ENCODE measurements at places on chromosomes 6 and 20.

DNA sequence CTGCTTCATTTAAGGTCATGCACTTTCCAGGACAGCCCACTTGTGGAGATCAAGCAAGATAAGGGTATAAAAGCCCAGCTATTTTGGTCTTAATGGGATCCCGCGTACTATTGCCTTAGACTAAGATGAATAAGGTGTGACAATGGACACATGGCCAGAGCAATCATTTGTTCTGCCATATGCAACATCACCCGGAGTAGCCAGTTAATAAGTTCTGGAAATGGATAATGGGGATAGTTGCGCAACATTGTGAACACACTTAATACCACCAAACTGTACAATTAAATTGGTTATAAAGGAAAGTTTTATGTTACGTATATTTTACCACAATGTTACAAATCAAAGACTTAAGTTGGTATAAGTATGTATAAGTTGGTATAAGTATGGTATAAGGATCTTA, 674.5 kb downstream of the HDGFL1 start:
- H3K27ac ChIP-seq: no peak overlapping the region
- H3K36me3 ChIP-seq: no peaks in the 10 kb centered on the region
- no peaks in the 10 kb centered on the region for H3K27me3 ChIP-seq
- no peak for DNase-seq
- H3K4me3 ChIP-seq: no peak overlapping the region

GRCh38 chr6:154261688-154262397, 94.8 kb downstream of the IPCEF1 start:
- H3K4me1 ChIP-seq: no peaks in the 10 kb centered on the region
- DNase-seq: no peak
- no peaks in the 10 kb centered on the region for H3K36me3 ChIP-seq
- H3K4me3 ChIP-seq: no peak overlapping the region
- no peaks in the 10 kb centered on the region for H3K27me3 ChIP-seq

- no peak overlapping the region for H3K27ac ChIP-seq
- no peak for DNase-seq
- no peaks in the 10 kb centered on the region for H3K36me3 ChIP-seq
- H3K4me3 ChIP-seq: no peak overlapping the region
Observed at GRCh38 chr6:120357447-120357846, 976.8 kb downstream of the TBC1D32 start.

- DNase-seq: peak; percentile 74
- H3K27ac ChIP-seq: no peak overlapping the region
- no peaks in the 10 kb centered on the region for H3K27me3 ChIP-seq
- no peak overlapping the region for H3K4me3 ChIP-seq
- H3K4me1 ChIP-seq: no peaks in the 10 kb centered on the region
Observed at GRCh38 chr6:150891888-150892485, 26.5 kb downstream of the MTHFD1L start.

DNA sequence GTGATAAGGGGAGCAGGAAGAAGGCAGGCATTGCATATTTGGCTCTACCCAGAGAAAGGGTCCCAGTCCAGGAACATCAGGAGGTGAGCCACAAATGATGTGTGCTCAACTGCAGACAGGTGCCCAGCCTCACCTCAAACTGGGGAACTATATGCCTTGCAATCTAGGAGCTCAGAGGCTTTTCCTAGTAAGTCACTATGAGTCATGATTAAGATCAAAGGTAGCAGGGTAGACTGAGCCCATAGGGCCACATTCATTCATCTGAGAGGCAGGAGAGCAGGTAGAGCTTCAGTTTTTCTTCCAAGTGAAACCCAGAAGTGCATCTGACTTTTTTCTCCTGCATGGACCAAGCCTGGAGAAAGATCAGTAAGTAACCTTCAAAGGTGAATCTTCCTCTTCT, 31.3 kb downstream of the MARCKS start:
- no peak for DNase-seq
- H3K27ac ChIP-seq: no peak overlapping the region
- no peaks in the 10 kb centered on the region for H3K36me3 ChIP-seq
- H3K4me1 ChIP-seq: no peaks in the 10 kb centered on the region

GRCh38 chr20:51797357-51798025, 4.8 kb downstream of the SALL4 start:
- peaks cover 13% of the 10 kb centered on the region for H3K4me1 ChIP-seq
- no peaks in the 10 kb centered on the region for H3K27me3 ChIP-seq
- no peak overlapping the region for H3K4me3 ChIP-seq
- H3K27ac ChIP-seq: peak overlapping the region; percentile 90

DNA sequence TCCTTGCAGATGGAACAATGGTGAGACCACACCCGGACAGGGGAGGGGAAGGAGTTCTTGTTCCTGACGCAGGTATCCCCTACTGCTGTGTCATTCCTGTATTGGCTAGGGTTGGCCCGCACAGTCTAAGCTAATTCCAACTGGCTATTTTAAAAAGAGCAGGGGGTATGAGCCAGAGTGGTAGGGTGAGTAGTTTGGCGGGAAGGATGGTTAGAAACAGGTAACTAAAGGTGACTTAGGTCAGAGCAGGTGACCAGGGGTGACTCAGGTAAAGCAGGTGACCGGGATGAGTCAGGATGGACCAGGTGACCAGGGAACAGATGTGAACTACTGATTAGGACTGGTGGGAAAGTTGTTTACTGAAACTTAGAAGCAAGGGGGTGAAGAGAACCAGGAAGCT, 58.0 kb downstream of the ZNF292 start:
- H3K4me1 ChIP-seq: peaks cover 8% of the 10 kb centered on the region
- no peak overlapping the region for H3K27ac ChIP-seq
- H3K27me3 ChIP-seq: no peaks in the 10 kb centered on the region
- no peak overlapping the region for H3K4me3 ChIP-seq
- no peaks in the 10 kb centered on the region for H3K36me3 ChIP-seq

DNA sequence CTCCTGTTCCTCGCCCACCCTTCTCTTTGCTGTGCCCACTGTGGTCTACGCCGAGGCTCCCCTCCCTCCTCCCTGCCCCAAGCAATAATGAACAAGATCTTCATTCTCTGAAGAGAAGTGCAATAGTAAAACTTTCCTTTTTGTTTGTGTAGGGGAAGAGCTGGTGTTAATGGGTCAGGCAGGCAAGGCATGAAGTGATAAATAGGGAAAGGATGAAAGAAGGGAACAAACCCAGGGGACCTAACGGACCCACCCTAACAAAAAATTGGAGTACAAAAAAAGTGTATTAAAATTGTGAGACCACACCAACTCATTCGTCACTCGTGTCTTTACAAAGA, 66.9 kb downstream of the ZBTB2 start:
- no peaks in the 10 kb centered on the region for H3K27me3 ChIP-seq
- no peaks in the 10 kb centered on the region for H3K4me1 ChIP-seq
- DNase-seq: no peak
- H3K4me3 ChIP-seq: no peak overlapping the region
- H3K36me3 ChIP-seq: no peaks in the 10 kb centered on the region

DNA sequence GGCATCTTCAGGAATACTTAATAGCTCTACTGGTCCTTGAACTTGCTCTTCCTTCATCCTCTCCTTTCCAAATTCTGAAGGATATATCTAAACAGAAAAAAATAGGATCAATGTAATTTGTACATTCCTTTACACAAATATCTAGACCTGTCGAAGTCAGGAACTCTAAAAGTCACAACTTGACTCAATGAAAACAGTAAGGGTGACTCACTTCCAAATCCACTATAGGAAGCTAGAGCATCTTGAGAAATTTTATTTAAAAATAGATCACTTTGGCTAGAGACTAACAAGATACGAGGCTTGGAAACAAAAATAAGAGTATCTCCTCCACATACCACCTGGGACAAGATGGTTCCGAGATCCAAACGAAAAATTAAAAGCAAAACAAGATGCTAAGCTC, 12.2 kb downstream of the ESF1 start:
- no peak for DNase-seq
- H3K36me3 ChIP-seq: peaks cover 2% of the 10 kb centered on the region
- no peaks in the 10 kb centered on the region for H3K27me3 ChIP-seq
- H3K4me3 ChIP-seq: no peak overlapping the region
- no peak overlapping the region for H3K27ac ChIP-seq

DNA sequence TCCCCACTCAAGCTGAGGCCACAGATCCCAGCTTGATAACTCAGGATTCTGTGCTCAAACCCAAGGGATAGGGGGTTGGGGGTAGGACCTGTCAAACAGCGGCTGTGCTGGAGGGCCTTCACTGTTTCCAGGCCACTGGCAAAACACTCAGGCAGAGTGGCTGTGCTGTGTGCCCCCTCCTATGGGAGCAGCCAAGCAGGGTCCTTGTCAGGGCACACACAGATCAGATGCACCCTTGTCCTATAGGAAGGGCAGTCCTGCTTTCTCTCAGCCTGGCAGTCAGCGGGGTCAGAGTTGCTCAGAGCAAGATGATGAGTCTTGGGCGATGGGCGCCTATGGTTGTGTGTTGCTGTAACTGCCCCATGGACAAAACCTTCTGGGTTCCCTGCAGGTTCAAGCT, 554.8 kb downstream of the TBC1D32 start:
- no peak overlapping the region for H3K27ac ChIP-seq
- H3K27me3 ChIP-seq: no peaks in the 10 kb centered on the region
- no peaks in the 10 kb centered on the region for H3K4me1 ChIP-seq
- DNase-seq: no peak

Measured in mesendoderm (in vitro differentiated cells).